Thyroid gland (tissue), 4 donors: ENCODE measurements at places on chromosomes 5 and 9. TPM values are rescaled to one million over a fixed set of nuclear protein-coding genes. Genes with fewer than 3 reads are reported as not detected.

Gene GDA
- not detected for total RNA-seq

Gene ANKRD18A
- 13.0 TPM for total RNA-seq

Gene SUB1
- total RNA-seq: 217 TPM

Gene SAXO1
- total RNA-seq: not detected

Gene NDUFA8
- total RNA-seq: 58.6 TPM

Gene STC2
- 3.8 TPM for total RNA-seq

Gene BSPRY
- 79.7 TPM for total RNA-seq

Gene TMEM174
- 1.5 TPM for total RNA-seq

Gene CACNA1B
- total RNA-seq: 0.38 TPM

Gene LMX1B
- 0.68 TPM for total RNA-seq

Gene EPB41L4B
- total RNA-seq: 72.7 TPM

Gene PPIC
- total RNA-seq: 57.8 TPM

Gene CCDC171
- 6.2 TPM for total RNA-seq

Gene GRIA1
- total RNA-seq: 0.89 TPM

Gene UGT3A1
- total RNA-seq: not detected

- H3K4me3 ChIP-seq: no peak overlapping the region
- no peak overlapping the region for H3K27ac ChIP-seq
- H3K27me3 ChIP-seq: no peaks in the 10 kb centered on the region
- H3K4me1 ChIP-seq: no peaks in the 10 kb centered on the region
- no peaks in the 10 kb centered on the region for H3K36me3 ChIP-seq
- DNase-seq: no peak
Measured at GRCh38 chr5:170337045-170337733, 39.6 kb upstream of the LCP2 start.

- H3K27ac ChIP-seq: peak overlapping the region; percentile 25
- no peak overlapping the region for H3K4me3 ChIP-seq
- H3K27me3 ChIP-seq: no peaks in the 10 kb centered on the region
Measured at GRCh38 chr9:38318759-38319495, 73.6 kb upstream of the ALDH1B1 start.

DNA sequence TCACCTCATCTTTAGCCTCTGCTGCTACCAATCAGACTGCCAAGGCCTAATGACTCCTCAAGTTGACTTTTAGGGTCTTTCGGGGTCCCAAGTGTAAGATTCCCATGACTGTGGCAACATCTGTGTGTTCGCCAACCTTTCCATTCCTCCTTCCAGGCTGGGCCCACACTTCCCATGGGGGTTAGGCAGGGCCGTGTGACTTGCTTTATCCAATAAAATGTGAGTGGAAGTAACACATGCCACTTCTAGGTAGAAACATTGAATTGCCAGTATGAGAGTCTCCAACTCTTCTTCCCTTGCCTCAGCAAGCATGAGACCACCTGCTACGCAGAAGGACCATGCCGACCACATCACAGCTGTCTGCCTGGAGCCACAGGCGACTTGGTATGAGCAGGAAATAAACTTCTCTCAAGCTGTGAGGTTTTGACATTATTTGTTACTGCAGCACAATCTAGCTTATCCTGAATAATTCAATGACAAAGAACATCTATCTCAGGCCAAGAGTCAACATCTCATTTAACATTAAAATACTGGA is 190.4 kb upstream of the IER5L start:
- no peaks in the 10 kb centered on the region for H3K36me3 ChIP-seq
- H3K27me3 ChIP-seq: no peaks in the 10 kb centered on the region
- no peak overlapping the region for H3K27ac ChIP-seq

DNA sequence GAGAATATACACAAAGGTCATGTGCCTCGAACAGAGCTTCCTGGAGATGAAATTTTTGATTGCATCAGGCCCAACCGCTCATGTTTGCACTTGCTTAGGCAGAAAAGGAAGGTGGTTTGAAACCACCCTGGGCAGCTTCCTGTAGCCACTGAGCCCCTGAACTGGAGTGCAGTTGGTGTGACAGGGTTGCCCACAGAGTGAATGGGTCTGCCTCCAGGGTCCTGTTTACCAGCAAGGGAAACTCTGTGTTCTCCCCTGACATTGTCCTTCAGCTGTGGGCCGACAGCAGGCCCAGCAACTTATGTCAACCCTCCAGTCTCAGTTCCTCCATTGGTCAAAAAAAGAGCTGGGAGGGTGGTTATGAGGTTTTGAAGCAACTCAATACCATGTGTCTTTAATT is 289.6 kb downstream of the KIF4B start:
- no peaks in the 10 kb centered on the region for H3K36me3 ChIP-seq
- H3K4me3 ChIP-seq: no peak overlapping the region
- H3K27ac ChIP-seq: no peak overlapping the region
- DNase-seq: no peak
- H3K27me3 ChIP-seq: no peaks in the 10 kb centered on the region
- H3K4me1 ChIP-seq: peaks cover 12% of the 10 kb centered on the region

DNA sequence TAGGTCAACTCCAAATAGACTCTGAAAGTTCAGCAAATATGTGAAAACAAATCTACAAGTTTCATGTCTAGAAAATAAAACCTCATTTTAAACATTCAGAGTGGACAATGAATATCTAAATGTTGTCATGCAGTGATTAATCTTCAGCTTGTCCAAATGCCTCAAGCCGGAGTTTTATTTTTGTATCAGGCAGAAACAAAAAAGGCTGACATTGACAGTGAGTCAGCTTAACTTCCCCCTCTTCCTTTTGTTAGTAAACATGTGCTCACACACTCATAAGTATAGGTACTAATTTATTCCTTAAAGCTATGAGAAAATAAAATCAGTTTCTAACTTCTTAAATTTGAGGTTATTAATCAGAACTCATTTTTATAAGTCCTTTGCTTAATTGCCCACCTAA is 467.9 kb upstream of the DAB2 start:
- no peak overlapping the region for H3K4me3 ChIP-seq
- H3K27ac ChIP-seq: no peak overlapping the region
- no peaks in the 10 kb centered on the region for H3K27me3 ChIP-seq
- H3K4me1 ChIP-seq: no peaks in the 10 kb centered on the region

DNA sequence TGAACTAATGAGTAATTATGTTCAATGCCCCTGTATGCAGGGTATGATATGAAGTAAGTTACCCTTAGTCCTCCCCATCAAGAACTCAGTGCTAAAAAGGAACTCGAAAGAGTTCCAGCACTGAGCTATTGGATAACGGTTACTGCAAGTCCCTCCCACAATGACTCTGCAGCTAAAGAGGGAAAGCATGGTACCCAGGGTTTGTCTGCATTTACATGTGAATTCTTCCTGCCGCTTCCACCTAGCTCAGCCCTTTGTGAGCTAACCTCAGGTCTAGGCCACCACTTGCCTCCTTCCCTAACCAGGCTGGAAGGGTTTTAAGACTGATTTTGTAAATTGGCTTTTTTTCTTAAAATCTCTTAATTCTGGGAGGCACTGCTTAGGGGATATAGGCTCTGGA is 376.8 kb downstream of the EBF1 start:
- H3K36me3 ChIP-seq: no peaks in the 10 kb centered on the region
- H3K4me3 ChIP-seq: no peak overlapping the region
- H3K27ac ChIP-seq: no peak overlapping the region

GRCh38 chr9:69207503-69207902 is 33.4 kb downstream of the TJP2 start:
- no peaks in the 10 kb centered on the region for H3K27me3 ChIP-seq
- H3K4me1 ChIP-seq: peaks cover 47% of the 10 kb centered on the region
- no peak overlapping the region for H3K27ac ChIP-seq
- H3K4me3 ChIP-seq: no peak overlapping the region

- no peak overlapping the region for H3K27ac ChIP-seq
- no peak for DNase-seq
- no peaks in the 10 kb centered on the region for H3K36me3 ChIP-seq
- no peaks in the 10 kb centered on the region for H3K27me3 ChIP-seq
- no peak overlapping the region for H3K4me3 ChIP-seq
Measured at GRCh38 chr9:38744484-38744883, 24.6 kb upstream of the FAM240B start.

GRCh38 chr5:16606628-16607027 is 10.2 kb downstream of the RETREG1 start:
- no peak for DNase-seq
- H3K27ac ChIP-seq: no peak overlapping the region
- H3K27me3 ChIP-seq: no peaks in the 10 kb centered on the region
- no peaks in the 10 kb centered on the region for H3K36me3 ChIP-seq
- H3K4me3 ChIP-seq: no peak overlapping the region

GRCh38 chr9:6996061-6996854 is 238.5 kb downstream of the KDM4C start:
- no peak overlapping the region for H3K27ac ChIP-seq
- H3K4me1 ChIP-seq: peaks cover 3% of the 10 kb centered on the region
- H3K27me3 ChIP-seq: no peaks in the 10 kb centered on the region
- no peak overlapping the region for H3K4me3 ChIP-seq
- H3K36me3 ChIP-seq: peaks cover 2% of the 10 kb centered on the region

GRCh38 chr5:64299805-64300204 is 134.2 kb downstream of the RNF180 start:
- H3K36me3 ChIP-seq: no peaks in the 10 kb centered on the region
- no peak overlapping the region for H3K4me3 ChIP-seq
- no peak overlapping the region for H3K27ac ChIP-seq
- DNase-seq: no peak

- no peak for DNase-seq
- no peaks in the 10 kb centered on the region for H3K4me1 ChIP-seq
- H3K27me3 ChIP-seq: no peaks in the 10 kb centered on the region
- no peak overlapping the region for H3K27ac ChIP-seq
Measured at GRCh38 chr5:94682814-94683520, 64.5 kb downstream of the SLF1 start.

- no peaks in the 10 kb centered on the region for H3K4me1 ChIP-seq
- no peak overlapping the region for H3K27ac ChIP-seq
- H3K4me3 ChIP-seq: no peak overlapping the region
- no peaks in the 10 kb centered on the region for H3K36me3 ChIP-seq
- H3K27me3 ChIP-seq: no peaks in the 10 kb centered on the region
- DNase-seq: no peak
Measured at GRCh38 chr5:106121972-106122605, 1548.6 kb downstream of the EFNA5 start.

DNA sequence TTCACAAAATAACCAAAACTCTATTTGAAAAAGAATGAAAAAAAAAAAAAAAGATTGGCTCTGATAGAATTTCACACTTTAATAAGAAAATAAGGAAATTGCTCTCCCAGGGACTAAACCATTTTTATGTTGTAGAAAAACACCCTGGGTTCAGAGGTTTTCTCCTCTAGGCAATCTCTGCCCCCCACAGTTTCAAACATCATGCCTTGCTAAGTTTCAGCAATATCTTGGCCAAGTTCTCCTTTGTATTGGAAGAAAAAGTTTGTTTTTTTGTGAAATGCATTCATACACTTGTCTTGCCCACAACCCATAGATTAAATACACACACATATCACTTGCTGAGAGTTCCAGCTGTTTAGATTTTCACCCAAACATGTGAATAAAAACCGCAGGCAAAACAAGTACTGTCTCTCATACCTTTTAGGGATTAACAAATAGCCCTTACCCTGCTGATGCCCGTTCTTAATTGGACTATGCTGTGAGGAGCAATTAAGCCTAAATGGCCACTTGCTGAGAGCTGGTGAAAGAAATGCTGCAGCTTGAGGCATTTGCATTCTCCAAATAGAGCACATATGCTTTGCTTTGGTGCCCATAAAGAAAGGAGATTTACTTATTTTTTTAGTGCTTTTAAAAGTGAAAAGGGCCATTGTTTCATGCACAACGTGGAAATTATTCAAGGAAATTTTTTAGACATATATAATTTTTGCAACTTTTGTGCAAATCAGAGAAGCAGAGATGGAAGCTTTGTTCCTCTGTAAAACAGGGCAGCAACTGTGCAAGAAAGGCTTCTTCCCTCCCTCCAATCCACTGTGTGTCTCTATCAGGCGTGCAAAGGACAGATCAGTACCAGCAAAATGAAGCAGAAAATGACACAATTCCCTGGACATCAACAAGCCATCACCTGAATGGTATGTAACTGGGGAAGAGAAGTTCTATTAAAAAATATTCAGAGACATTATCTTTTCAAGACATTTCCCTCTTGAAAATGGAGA is 262.4 kb upstream of the KIF2A start:
- no peak overlapping the region for H3K27ac ChIP-seq
- DNase-seq: no peak
- no peaks in the 10 kb centered on the region for H3K27me3 ChIP-seq
- H3K36me3 ChIP-seq: no peaks in the 10 kb centered on the region
- H3K4me3 ChIP-seq: no peak overlapping the region

GRCh38 chr5:91443761-91444467 is 60.8 kb upstream of the ARRDC3 start:
- no peak for DNase-seq
- H3K36me3 ChIP-seq: no peaks in the 10 kb centered on the region
- no peaks in the 10 kb centered on the region for H3K4me1 ChIP-seq
- H3K27ac ChIP-seq: no peak overlapping the region
- no peaks in the 10 kb centered on the region for H3K27me3 ChIP-seq
- H3K4me3 ChIP-seq: no peak overlapping the region

- H3K36me3 ChIP-seq: no peaks in the 10 kb centered on the region
- no peak overlapping the region for H3K27ac ChIP-seq
- H3K27me3 ChIP-seq: no peaks in the 10 kb centered on the region
- peaks cover 7% of the 10 kb centered on the region for H3K4me1 ChIP-seq
Measured at GRCh38 chr5:57703721-57704120, 221.1 kb upstream of the ACTBL2 start.

DNA sequence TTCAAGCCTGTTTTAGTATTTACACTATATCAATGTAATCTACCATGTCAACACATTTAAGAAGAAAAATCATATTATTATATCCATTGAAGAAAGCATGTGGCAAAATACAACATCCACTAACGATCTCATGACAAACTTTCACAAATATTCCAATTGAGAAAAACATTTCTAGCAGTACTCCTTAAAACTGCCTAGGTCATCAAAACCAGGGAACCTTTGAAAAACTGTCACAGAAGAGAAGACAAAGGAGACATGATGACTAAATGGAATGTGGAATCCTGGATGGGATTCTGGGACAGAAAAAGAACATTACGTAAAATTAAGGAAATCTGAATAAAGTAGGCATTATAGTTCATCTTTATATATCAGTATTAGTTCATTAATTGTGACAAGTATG is 1091.3 kb upstream of the CDH6 start:
- H3K36me3 ChIP-seq: no peaks in the 10 kb centered on the region
- no peak for DNase-seq
- no peak overlapping the region for H3K27ac ChIP-seq
- H3K4me3 ChIP-seq: no peak overlapping the region
- H3K4me1 ChIP-seq: no peaks in the 10 kb centered on the region
